ENCODE measurements at places on chromosomes 2 and 18.

GRCh38 chr2:96788442-96789244, 27.4 kb upstream of the CNNM3 start:
- no peak for DNase-seq

DNA sequence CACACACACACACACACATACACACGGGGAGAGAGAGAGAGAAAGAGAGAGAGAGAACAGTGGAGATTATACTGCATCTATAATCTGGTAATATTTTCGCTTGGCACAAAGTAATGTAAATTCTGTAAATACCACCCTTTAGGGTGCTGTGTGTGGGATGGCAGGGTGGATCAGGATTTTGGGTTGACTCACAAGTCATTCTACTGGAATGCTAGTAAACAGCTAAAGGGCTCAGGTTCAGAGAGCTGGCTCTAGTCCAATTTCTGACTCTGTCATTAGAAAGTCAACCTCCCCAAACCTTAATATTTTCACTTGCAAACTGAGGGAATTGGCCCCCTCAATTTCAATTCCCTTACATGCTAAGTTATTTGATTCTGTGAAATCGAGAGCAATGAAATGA, 308.3 kb downstream of the TSN start:
- no peak for DNase-seq

DNA sequence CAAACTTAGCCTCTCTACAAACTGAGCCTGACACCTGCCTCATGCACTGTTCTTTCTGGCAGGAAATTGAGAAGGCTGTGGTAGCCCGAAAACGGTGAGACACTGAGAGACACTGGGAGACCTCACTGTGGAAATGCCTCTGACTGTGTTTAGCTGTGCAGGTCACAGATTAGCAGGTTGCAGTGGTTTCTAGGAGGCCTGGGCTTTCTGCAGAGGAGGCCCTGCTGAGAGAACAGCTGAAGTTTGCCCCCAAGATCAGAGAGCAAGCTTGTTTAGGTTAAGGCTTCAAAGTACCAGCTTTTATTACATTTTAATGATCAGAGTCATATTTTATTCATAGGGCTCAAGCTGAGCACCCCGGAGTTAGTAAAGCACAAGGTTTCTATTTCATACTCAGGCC, 68.7 kb upstream of the LYPD6 start:
- no peak for DNase-seq

DNA sequence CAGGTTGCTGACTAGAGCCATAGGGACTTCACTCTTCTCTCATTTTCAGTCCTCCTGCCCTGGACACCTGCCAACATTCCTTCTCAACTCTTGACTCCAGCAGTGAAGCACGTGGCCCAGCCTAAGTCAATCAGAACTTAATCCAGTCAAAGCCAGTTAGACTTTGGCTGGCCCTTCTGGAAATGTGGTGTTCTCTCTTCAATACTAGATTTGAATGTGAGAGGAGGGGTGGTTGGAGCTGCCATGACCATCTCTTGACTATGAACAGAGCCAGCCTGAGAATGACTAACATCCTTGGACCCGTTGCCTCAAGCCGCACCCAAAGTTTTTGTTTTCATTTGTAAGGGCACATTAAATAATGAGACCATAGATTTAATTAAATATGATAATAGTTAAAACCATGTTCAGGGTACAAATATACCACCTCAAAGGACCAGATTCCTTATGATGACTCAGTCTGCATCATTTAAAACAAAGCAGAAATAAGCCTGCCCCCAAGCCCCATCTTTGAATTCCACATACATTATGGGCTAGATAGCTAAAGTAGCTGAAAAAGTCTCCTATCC, 49.7 kb upstream of the RASGRP3 start:
- no peak for DNase-seq

- no peak for DNase-seq
These were observed 71.4 kb upstream of the FAM98A start for GRCh38 chr2:33670392-33670937.

GRCh38 chr2:138218397-138218796, 254.1 kb downstream of the HNMT start:
- DNase-seq, result no peak

GRCh38 chr2:230944123-230944653, 19.1 kb upstream of the GPR55 start:
- no peak for DNase-seq

GRCh38 chr2:15832849-15833680, 107.3 kb upstream of the MYCN start:
- DNase-seq, result no peak

GRCh38 chr18:78323453-78324197, 656.0 kb upstream of the SALL3 start:
- DNase-seq, result no peak

DNA sequence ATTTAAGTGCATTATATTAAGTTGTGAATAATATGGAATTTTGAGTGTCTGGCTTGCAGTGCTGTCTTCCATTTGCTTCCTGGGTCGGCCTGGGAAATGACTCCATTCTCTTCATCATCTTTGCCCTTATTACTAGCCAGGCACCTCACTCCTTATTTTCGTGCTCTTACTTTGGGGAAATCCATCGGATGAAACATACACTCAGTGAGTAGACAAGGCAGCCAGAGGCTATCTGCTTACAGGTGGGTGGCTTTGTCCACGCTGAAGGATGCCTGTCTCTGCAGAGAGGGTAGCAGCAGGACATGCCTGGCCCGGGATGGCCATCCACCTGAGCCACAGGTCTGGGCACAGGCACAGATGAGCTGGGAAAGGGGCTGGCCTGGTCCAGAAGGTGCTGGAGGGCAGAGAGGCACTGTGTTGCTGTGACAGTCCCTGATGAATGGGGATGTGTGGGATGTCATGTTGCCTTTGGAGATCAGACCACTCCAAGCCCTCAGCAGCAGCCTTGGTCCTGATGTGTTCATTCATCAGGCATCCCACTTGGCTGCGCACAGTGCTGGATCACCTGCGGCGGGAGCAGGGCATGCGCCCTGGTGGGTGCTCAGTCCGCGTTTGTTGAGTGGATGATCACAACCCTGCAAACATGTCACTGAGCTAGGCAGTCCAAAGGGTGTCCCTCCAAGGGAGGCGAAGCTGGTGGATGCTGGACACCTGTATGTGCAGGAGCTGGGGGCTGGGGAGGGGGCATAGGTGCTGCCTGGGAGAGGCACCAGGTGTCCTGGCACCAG, 236.0 kb downstream of the LDLRAD4 start:
- DNase-seq, result no peak

GRCh38 chr2:37156071-37156856, 516 bp downstream of the EIF2AK2 start:
- peak; percentile 43 for DNase-seq

DNA sequence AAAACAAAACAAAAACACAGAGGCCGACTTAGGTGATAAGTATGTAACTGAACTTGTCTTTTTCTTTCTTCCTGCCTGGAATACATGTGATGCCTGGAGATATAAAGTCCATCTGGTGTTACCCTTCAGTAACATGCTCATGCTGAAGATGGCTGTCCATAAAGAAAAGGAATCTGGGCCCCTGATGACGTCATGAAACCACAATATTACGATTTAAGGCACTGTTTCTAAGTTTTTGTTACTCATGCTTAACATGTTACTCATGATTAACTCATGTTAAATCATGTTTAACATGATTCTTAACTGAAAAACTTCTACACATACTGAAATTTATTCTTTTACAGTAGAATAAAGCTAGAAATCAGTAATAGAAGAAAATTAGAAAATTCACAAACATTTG, 49.0 kb downstream of the STRADB start:
- no peak for DNase-seq

GRCh38 chr2:223554923-223555322, 47.2 kb downstream of the SCG2 start:
- no peak for DNase-seq

- DNase-seq, result no peak
These were observed 26.6 kb downstream of the PARD3B start for GRCh38 chr2:204571911-204572310.

DNA sequence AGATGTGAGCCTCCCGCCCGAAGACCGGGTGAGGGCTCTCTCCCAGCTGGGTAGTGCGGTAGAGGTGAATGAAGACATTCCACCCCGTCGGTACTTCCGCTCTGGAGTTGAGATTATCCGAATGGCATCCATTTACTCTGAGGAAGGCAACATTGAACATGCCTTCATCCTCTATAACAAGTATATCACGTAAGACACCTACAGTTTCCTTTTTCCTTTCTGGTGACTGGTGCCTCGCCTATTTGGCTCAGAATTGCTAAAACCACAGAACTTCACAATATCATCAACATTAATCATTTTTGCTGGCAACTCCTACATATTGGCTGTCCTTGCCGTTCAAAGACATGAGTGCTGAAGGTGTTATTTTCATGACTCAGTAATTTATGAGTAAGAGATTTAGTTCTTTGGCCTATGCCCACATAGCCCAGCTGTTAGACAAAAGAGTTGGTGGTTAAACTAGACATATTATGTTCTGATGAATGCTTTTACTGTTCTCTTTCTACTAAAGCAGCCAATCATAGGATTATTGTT, 2.2 kb downstream of the STAMBP start:
- no peak for DNase-seq

GRCh38 chr18:23377669-23378301, 75.3 kb upstream of the RIOK3 start:
- DNase-seq, result no peak

DNA sequence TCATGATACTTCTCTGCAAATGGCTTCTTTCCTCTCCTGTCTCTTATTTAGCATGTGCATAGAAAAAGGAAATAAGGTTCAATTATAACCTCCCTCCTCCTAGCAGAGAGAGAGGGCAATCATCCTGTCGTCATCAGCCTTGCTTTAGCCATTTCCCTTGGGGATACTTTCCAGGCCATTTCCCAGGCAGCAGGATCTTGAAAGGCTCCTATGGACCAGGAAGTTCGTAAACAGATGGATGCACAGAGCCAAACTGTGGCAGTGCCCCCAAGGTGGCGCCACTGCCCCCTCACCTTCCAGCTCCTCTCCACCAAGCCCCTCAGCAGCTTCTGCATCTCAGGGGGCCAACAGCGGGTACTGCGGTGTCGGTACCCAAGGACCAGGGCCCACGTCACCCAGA, 157.4 kb downstream of the DTNA start:
- DNase-seq, result peak; percentile 58

- DNase-seq, result no peak
These were observed 43.1 kb downstream of the RMP24 start for GRCh38 chr18:36015629-36016028.

GRCh38 chr2:104574367-104574766, 279.5 kb upstream of the POU3F3 start:
- DNase-seq, result no peak
